Smooth muscle cell of the pulmonary artery (primary cell): ENCODE measurements at places on chromosomes 16 and 17. TPM values are rescaled to one million over a fixed set of nuclear protein-coding genes. Genes with fewer than 3 reads are reported as not detected.

Gene CES3
- total RNA-seq: 0.39 and 1.2 TPM in 2 replicates

Gene KLHL10
- 0.20 and 0.26 TPM in 2 replicates for total RNA-seq

Gene ABCA9
- 12.0 and 62.2 TPM in 2 replicates for total RNA-seq

Gene TMEM204
- total RNA-seq: 18.9 and 20.5 TPM in 2 replicates

Gene PIMREG
- 5.4 and 15.2 TPM in 2 replicates for total RNA-seq

Gene NECAB2
- total RNA-seq: 0.13 and 0.30 TPM in 2 replicates

Gene HSPB9
- 0.07 TPM in 2 replicates for total RNA-seq

Gene AGRP
- total RNA-seq: not detected in 2 replicates

Gene ADGRG3
- not detected in 2 replicates for total RNA-seq

Gene TOP2A
- 8.0 and 37.4 TPM in 2 replicates for total RNA-seq

Gene TEKT5
- total RNA-seq: 0.07 and 0.13 TPM in 2 replicates

Gene IL32
- 4.0 and 6.3 TPM in 2 replicates for total RNA-seq

Gene TNFRSF17
- total RNA-seq: 0.10 TPM in 1 of 2 replicates, not detected in the other

Gene ZNF287
- 6.6 and 8.9 TPM in 2 replicates for total RNA-seq

Gene CDH5
- 2.5 and 3.6 TPM in 2 replicates for total RNA-seq

Gene NPIPB4
- total RNA-seq: 30.2 and 53.8 TPM in 2 replicates

Gene KRTAP16-1
- not detected in 2 replicates for total RNA-seq

Gene TMEM220
- 0.91 and 1.2 TPM in 2 replicates for total RNA-seq

Gene JUP
- total RNA-seq: 21.6 and 40.7 TPM in 2 replicates

Gene MPO
- not detected in 2 replicates for total RNA-seq

Gene P2RX5
- total RNA-seq: 0.85 and 7.1 TPM in 2 replicates

Gene ADORA2B
- 22.6 and 28.2 TPM in 2 replicates for total RNA-seq

Gene SLC16A13
- total RNA-seq: 0.85 and 1.1 TPM in 2 replicates

Gene PSMC5
- 58.6 and 61.6 TPM in 2 replicates for total RNA-seq

Gene RND2
- total RNA-seq: 0.17 and 0.20 TPM in 2 replicates

Gene DRC3
- 1.2 and 1.8 TPM in 2 replicates for total RNA-seq

Gene C16orf96
- total RNA-seq: 0.07 TPM in 1 of 2 replicates, not detected in the other

Gene NRN1L
- total RNA-seq: not detected in 2 replicates

Gene PRCD
- total RNA-seq: 4.5 and 5.3 TPM in 2 replicates

Gene SLFN13
- total RNA-seq: 1.9 and 4.0 TPM in 2 replicates

Gene IL34
- total RNA-seq: 8.1 and 27.3 TPM in 2 replicates

Gene NKD1
- 0.17 and 0.65 TPM in 2 replicates for total RNA-seq

Gene C16orf54
- total RNA-seq: not detected in 2 replicates
